ENCODE measurements at places on chromosomes 7 and 10.
A peak's percentile ranks its signal among the peaks of the same experiment; 100 is the strongest.

GRCh38 chr10:72248468-72249151, 25.1 kb upstream of the DDIT4 start:
- peak; percentile 34 for DNase-seq

DNA sequence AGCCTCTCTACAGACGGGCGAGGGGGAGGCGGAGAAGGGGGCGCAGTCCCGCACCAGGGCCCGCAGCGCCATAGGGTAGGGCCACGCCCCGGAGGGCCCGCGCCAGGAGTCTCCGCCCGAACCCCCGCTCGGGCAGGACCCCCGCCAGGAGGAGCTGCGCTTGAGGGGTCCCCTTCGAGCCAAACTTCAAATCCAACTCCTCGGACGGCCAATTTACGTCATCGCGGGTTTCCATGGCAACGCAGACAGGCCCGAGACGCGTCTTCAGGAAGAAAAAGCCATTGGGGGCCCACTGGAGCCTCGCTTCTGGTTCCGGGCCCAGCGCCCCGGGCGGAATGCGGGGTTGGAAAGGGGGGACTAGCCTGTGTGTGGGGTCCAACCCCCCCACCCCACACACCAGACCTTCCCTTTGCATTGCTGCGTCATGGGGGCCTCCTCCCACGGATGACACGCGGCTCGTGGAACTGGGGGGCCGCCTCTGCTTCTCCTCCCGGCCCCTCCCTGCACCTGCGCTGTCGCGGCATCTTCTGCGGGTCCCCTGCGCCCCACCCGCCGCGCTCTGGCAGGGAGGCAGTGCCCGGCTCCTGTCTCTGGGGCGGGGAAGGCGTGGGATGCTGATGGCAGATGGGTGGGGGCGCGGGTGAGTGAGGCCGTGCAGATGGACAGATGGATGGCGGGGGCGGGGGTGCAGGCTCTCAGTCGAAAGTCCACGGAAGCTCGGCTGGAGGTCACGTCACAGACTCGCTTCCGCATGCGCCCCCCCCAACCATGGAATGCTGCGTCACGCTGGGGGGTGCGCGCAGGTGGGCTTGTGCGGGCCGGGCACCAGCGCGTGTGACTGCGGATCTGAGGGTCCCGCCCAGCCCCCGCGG, 1.2 kb downstream of the CALY start:
- peak; percentile 51 for DNase-seq

DNA sequence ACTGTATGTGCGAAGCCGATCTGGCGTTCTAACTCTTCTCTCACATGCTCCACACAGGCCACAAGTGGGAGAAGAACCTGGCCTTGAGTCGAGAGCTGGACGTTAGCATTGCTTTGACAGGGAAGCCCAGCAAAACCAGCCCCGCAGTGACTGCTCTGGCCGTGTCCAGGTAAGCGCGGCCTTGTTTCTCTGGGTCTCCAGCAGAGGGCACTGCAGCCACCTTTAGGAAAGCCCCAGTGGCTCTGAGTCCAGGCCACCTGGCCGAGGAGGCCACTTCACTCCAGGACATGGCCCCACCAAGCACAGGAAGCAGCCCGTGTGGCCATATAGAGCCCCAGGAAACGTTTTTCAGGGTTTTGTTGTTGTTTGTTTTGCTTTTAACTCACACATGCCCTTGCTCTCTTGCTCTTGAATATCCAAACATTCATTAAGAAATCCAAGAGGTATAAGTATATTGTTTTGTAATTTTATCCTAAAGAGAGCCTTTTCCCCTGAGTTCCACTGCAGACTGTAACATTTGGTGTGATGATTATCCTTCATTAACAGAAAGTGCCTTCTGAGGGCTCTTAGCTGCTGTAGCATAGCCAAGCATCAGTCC, 41.8 kb upstream of the LRRC18 start:
- no peak for DNase-seq

DNA sequence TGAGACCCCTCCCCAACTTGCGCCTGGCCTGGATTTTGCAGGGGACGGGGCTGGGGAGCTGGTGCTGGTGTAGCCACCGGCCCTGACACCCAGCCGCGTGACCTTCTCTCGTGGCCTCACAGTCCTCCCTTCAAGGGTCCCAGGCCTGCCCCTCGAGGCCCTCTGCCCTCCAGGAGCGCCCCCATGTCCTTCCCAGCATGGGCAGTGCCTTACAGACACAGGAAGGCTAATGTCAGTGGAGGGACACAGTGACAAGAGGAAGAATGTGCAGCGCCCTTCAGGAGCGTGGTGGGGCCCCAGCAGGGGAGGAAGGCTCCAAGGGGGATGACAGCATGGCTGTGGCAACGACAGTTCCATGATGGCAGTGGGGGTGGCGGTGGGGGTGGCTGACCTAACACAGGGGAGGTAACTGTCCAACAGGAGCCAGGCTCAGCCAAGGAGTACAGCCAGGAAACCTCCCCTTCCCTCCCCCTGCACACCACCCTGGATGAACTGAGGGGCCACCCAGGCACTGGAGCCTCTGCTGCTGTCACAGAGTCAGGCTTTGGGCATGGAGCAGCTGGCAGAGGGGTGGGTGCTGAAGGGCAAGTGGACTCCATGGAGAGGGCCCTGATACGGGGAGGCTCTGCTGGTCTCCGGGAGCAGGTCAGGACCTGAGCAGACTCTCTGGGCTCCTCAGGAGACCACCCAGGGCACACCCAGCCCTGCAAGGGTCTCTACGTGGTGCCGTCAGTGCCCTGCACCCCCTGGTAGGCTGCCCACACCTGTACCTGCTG, 76.0 kb upstream of the RET start:
- DNase-seq: no peak

GRCh38 chr10:6024334-6024682, 37.9 kb downstream of the IL2RA start:
- DNase-seq: no peak

- DNase-seq: no peak
These were observed 52.6 kb upstream of the PCBD1 start for GRCh38 chr10:70940834-70941568.

- DNase-seq: no peak
These were observed 34.4 kb upstream of the GRM8 start for GRCh38 chr7:127287133-127287532.

- no peak for DNase-seq
These were observed 58.6 kb upstream of the ARID5B start for GRCh38 chr10:61842755-61843497.

DNA sequence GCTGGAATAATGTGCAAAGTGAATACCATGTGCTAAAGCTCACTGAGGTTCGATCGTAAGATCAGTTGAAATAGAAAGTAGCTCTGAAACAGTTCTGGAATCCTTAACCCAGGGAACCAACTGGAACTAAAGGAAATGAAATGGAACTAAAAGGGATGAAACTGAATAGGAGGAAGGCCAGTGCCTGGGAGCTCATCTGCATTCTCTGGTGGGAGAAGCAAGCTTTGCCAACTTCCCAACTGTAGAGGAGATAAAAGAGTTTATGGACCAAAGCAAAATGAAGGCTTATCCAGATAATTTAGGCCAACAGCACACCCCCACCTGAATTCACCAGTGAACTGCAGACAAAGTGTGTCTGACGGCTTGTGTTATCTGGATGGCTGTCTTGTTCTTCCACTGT, 188.6 kb upstream of the HABP2 start:
- DNase-seq: no peak

- DNase-seq: no peak
These were observed 25.9 kb downstream of the PRKG1 start for GRCh38 chr10:51100221-51100620.

GRCh38 chr7:72403458-72404076, 8.6 kb downstream of the CALN1 start:
- DNase-seq: no peak

GRCh38 chr10:75538144-75538543, 106.7 kb downstream of the LRMDA start:
- no peak for DNase-seq

DNA sequence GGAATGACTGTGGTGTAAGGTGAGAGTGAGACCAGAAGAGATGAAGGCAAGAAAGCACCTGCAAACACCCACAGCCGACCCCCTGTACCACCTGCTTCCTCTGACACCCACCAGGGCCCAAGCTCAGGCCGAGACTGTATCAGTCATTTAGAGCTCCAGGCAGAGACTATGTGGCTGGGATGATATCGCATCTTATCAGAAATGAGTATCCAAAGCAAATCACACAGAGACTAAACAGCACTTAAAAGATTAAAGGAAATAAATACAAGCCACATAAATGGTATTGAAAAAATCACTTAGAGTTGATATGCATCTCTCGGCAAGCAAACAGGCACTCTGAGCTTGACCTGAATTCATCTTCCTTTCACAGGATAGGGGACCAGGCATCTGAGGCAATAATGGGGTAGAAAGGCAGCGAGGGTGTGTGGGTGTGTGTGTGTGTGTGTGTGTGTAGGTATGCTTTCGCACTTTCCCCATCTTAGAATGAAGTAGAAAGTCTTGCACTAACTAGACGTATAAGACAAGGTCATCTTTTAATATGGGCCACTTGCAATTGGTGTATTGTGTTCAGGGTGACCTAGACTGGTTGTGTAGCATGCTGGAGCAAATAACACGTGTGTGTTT, 665.9 kb downstream of the KCNMA1 start:
- DNase-seq: no peak

- no peak for DNase-seq
These were observed 364.1 kb downstream of the GATA3 start for GRCh38 chr10:8418631-8419030.

- no peak for DNase-seq
These were observed 11.5 kb upstream of the NT5C2 start for GRCh38 chr10:103204353-103205255.

GRCh38 chr10:71218046-71218650, 5.8 kb downstream of the UNC5B start:
- no peak for DNase-seq

GRCh38 chr7:57177856-57178767, 45.9 kb upstream of the ZNF479 start:
- DNase-seq: no peak

- no peak for DNase-seq
These were observed 12.0 kb downstream of the SEC24C start for GRCh38 chr10:73756183-73756582.

GRCh38 chr7:366161-366803, 76.3 kb downstream of the FOXL3 start:
- DNase-seq: no peak

DNA sequence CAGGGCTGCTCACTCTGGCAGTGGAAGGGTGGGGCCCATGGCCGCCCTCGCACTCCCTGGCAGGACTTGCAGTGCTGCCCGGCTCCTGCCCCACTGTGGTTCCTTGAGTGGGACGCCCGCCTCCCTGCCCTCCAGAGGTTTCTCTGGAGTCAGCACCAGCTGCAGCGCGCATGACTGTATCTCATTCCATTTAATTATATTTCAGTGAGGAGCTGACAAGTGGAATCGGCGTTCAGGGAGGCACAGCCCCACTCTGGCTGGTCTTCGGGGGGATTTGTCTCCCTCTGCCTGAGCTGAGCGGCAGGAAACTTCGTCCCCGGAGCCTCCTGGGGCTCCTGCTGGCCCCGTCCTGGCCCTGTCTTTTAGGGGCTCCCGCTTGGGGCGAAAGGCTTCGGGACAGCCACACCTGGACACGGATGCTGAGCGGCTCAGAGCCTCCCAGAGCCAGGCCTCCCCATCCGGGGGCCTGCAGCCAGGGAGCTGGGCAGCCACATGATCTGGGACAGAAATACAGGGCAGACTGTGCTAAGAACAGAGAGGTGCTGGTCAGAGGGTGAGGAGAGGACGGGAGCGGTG, 75.3 kb upstream of the NKX6-2 start:
- no peak for DNase-seq

DNA sequence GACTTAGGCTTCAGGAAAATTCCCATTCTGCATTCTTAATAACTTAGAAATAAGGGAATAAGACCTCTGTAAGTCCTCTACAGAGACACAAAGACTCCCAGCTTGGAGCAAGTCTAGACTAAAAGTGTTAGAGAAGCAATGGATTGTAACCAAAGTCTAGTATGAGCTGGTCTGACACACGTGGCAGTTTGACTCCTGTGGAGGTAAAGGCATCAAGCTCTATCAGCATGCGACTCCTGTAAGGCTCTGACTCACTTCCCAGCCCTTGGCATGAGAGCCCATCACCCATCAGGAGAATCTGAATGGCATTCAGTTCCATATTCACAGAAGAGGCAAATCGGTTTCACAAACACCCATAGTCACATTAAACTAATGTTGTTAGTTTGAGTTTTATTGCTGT, 4.4 kb upstream of the VSTM4 start:
- no peak for DNase-seq

DNA sequence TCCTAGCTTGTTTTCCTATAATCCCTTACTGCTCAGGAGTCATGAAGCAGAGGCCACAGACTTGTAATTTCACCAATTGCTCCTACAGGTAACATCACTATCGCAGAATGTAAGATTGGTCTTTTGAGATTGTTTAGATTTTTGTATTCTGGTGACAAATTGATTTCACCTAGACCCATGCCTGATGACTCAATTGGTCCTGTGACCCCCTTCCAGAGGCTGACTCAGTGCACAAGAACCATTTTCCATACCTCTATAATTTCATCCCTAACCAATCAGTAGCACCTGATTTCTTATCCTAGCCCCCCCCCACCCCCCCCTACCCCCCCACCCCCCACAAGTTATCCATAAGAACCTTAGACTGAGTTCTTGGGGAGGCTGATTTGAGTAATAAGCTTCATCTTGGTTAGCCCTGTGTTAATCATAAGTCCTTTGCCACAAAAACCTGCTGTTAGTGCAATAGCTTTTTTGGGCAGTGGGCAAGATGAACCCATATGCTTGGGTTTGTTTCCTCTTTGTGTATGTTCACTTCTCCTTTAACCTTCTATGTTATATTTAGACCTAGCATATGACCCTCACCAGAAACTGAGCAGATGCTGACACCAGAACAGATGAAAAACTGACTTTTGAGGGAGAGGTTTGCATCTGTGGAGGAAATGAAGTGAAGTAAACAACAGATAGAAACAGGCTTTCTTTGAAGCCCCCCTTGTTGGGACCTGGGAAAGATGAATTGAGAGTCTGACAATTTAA, 187.1 kb downstream of the KIF20B start:
- DNase-seq: no peak

- no peak for DNase-seq
These were observed 72.4 kb upstream of the ANLN start for GRCh38 chr7:36317276-36317675.

- no peak for DNase-seq
These were observed 11.2 kb upstream of the SLC13A1 start for GRCh38 chr7:123210986-123211385.

- no peak for DNase-seq
These were observed 7.1 kb downstream of the BAG3 start for GRCh38 chr10:119658274-119658673.

GRCh38 chr10:57621466-57621865, 646.2 kb downstream of the IPMK start:
- DNase-seq: no peak

GRCh38 chr10:84012831-84013458, 126.4 kb upstream of the GHITM start:
- no peak for DNase-seq

GRCh38 chr10:43377424-43377883, 6.0 kb downstream of the FXYD4 start:
- DNase-seq: no peak

Data from stimulated activated CD4-positive, alpha-beta T cell treated with anti-CD3 and anti-CD28 coated beads, TNF-alpha, amount 100 ng/mL, for 1 hour (primary cell).